ENCODE measurements at places on chromosomes 2 and 18.

- DNase-seq = no peak
These were observed 120.2 kb upstream of the LRRTM4 start for GRCh38 chr2:77642339-77642738.

DNA sequence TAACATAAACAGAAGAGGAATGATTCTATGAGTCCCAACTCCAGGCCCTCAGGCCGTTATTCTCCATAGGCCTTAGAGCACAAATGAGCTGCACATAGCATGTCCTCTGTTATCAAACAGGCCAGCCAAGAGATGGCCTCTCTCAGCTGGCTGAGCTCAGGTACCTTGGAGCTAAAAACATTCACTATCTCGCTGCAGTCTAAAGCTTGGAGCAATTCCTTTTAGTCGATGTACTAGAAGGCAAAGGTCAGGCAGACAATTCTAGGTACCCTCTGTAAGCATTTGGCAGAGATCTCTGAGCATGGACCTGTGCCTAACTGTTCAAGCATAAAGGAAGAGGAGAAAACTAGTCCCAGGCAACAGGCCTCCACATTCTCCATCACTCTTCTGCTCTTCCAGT lies 38.0 kb upstream of the ATL2 start:
- no peak for DNase-seq

DNA sequence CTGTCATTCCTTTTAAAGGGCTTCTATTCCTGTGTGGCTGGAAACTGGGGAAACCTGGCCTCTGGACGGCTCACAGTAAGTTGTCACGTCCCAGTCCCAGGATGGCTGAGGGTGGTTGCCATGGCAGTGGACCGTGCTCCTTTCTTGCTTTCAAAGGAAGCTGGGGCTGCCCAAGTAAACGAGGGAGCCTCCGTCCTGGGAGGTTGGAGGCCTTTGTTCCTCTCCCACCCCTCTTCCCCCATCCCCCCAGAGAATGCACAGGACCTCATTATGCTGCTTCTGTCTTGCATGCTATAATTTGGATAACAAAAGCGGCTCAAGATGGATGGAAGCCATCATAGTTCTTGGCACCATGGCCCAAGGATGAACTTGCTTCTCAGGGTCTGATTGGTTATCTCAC lies 325.5 kb upstream of the HS6ST1 start:
- no peak for DNase-seq

- no peak for DNase-seq
These were observed 179.2 kb upstream of the DSEL start for GRCh38 chr18:67695684-67696083.

DNA sequence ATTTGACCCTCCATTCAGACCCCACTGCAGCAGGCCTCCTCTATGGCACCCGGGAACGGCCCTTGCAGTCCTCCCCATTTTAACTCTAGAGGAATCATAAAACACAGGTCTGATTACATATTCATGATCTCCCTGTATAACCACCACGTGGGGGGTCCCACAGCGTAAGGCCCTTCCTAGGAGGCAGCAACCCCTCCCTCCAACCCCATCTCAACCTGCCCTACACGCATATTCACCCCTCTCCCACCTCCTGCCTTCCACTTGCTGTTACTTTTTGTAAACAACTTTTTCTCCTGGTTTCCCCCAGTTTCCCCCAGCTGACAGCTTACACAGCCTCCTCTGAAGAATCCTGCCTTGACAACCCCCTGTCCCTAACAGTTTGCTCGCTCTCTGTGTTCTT lies 85.1 kb upstream of the FOXI3 start:
- no peak for DNase-seq

DNA sequence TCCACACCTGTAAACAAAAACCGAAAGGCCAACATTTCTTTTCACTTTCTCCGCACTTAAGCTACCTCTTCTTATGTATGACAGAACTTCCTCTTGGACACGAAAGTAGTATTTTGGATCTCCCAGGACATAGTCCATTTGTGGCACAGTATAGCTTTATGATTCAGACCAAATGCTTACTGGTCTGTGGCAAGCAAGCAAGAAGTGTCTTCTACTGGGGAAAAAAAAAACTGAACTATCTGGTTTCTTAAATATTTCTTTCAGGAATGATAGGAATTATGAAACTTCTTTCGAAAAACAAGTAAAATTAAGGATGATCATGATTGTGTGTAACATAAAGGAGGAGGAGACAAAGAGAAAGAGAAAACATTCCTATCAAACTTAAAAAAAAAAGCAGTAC lies 33.6 kb downstream of the SRBD1 start:
- DNase-seq = no peak

- no peak for DNase-seq
These were observed 14.4 kb downstream of the PHLPP1 start for GRCh38 chr18:62729487-62730386.

- no peak for DNase-seq
These were observed 12.6 kb upstream of the D2HGDH start for GRCh38 chr2:241721852-241722251.

GRCh38 chr2:203463266-203463678 lies 71.8 kb downstream of the RAPH1 start:
- no peak for DNase-seq

DNA sequence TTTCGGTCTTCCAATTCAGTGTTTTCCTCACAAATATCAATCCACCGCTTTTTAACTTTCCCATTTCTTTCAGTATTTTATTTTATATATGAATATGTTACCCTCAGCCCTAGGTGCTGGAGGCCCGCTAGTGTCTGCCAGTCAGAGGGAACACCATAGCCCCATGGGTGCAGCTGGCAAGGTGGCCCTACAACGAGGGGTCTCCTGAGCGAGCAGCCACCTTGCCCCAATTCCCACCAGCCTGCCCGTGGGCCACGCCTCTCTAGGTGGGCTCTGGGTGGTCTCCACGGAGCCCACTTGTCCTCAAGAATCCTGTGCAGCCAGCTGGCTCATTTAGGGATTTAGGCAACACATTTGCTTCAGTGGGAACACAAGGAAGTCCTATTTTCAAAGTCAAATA lies 72.5 kb upstream of the RGPD5 start:
- no peak for DNase-seq

DNA sequence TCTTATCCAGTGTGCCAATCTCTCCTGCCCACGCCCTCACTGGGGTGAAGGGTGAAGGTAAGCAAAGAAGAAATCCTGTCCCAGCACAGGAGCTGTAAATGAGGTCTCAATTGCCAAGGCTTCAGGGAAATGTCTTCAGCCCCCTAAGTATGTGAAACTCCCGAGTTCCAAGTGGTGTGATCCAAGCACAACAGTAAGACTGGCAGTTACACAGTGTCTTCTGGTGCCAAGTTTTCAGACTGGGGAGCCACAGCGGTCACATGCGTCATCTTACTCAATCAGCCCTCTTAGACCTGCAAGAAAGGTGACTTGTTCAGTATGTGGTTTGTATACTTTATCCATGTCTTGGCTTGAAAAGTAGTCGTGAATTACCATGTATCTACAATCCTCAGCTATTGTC lies 55.0 kb upstream of the SPRED2 start:
- DNase-seq = no peak

DNA sequence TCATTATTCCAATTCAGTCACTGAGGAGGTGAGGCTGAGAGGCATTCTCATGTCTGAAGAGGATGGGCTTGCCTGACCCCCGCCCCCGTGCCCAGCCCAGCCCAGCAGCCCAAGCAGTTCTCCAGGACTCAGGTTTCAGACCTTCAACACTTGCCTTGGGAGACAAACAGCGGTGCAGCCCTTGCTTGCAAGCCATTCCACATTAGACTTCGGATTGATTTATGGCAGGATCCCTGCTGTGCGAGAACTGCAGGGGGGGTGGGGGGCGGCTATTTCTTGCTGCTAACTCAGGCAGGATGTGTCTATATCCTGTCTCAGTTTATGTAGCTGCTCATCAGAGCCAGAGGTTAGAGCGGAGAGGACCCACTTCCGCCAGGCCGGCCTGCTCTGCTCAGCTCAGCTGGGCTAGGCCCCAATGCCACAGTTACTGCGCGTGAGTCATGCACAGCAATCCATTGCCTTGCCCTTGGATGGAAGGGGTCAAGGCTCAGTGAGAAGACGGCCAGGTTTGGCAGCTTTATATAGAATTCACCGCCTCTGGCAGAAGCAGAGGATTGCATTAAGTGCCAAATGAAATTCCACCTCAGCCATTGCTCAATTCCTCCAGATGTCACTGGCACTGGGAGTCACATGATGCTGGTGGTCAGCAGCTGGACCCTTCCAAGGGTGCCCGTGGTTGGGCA lies 1.8 kb downstream of the GYPC start:
- DNase-seq = peak; percentile 93

- DNase-seq = no peak
These were observed 129.5 kb downstream of the MSTN start for GRCh38 chr2:189933041-189933440.

DNA sequence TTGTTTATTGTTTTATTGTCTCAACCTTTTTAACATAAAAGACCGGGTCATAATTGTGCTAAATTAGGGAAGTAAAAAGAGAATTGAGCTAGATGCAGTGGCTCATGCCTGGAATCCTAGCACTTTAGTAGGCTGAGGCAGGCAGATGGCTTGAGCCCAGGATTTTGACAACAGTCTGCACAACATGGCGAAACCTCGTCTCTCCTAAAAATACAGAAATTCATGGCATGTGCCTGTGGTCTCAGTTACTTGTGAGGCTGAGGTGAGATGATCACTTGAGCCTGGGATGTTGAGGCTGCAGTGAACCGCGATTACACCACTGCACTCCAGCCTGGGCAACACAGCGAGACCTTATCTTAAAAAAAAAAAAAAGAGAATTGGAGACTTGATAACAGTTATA lies 104.2 kb upstream of the TTC27 start:
- no peak for DNase-seq

GRCh38 chr18:54217624-54218023 lies 6.8 kb downstream of the MBD2 start:
- no peak for DNase-seq

- DNase-seq = no peak
These were observed 101.1 kb downstream of the LDLRAD4 start for GRCh38 chr18:13319629-13320028.

DNA sequence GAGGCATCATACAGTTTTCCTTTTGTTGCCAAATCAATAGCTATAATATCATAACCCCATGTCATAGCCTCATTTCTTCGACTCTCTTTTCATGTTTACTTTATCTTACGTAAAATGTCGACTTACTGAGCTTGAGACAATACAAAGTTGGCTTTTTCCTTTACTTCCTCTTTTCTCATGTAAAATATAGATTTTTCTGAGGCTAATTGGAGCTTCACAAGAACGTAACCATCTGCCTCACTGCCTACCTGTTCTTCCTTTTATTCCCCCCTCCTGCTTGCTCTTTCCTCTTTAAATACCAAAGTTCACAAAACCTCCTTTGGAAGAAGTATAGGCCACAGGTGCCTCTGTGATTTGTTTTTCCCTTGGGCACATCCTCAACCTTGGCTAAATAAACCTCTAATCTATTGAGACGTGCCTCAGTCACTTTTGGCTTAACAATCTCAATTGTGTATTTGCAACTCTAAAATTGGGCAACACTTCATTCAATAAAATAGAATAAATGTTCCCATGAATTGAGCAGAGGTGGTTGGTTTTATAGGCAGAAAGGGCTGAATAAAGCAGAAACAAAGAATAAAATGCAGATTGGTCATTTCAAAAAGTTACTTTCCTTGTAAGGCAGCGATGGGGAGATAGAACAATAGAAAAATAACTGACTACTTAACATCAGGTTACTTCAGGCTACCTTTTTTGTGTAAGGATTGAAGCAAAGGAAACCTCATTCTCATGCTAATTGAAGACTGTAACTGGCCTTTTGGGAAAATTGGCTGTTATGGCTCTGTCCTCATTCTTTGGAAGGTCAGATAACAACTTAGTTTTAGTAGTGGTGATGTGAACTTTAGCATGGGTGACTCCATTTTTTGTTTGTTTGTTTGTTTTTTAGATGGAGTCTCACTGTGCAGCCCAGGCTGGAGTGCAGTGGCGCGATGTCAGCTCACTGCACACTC lies 21.3 kb downstream of the COMMD1 start:
- no peak for DNase-seq

DNA sequence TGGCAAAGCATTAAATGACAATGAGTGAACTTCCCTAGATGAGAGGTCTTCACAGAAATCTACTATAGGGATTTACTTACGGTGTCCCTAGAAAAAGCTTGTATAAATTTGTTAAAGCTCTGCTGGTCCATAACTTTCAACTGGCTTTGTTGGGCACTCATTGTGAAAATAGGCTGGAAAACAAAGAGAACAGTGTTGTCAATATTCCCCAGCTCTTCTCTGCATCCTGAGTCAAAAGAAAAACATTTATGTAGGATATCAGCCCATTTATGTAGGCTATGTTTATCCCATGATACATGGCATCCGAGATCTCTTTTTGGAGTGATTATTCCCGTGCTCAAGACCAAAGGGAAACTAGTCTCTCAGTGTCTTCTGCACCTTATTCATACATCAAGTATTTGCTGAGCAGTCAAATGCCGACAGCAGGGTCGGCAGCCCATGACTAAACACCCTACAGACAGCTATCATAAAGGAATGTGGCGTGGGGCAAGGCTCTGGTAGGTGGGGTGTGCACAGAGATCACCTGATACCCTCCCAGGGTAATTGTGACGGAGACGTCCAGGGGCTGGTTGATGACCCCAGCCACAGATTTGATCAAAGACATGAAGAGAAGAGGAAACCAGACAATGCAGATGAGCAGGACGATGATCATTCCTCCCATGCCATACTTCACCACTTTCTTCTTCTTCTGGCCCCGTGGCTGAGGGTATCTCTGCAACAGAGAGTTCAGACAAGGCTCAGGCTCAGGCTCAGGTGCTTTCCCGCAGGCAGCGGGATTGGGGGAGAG lies 155.9 kb downstream of the NAPG start:
- DNase-seq = no peak

Data from psoas muscle (tissue), 8 donors.